ENCODE measurements at places on chromosomes 3 and 15.

DNA sequence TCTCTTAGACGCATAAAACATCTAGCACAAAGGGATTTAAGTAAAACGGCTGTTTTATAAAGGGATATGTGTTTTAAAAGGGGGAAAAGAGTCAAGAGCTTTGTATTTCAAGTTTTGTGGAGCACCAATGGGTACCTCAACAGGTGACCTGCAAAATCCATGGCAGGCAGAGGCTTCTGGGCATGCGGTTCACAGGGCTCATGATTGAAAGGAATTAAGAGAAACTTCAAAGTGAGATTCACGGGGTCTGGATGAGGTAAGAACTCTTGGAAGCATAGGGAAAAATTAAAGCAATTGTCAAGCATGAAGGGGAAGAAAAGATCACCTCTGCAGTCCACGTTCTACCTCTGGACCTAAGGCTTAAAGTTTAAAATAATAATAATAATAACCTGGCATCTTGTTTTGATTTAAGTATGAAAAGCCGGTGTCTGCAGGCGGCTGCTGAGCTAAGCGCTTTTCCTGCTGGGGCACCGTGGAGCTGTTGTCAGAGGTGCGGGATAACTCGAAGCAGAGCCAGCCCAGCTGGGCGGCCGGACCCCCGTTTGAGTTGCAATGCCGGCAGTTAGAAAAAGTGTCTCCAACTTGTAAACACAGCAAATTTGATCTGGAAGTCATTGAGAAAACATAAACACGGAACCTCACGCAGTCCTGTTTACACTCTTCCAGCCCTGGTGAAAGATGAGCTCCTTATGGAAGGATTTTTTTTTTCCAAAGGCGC is 40.5 kb downstream of the HES1 start:
- no peak for DNase-seq

GRCh38 chr3:22606938-22607337 is 596.2 kb upstream of the UBE2E2 start:
- DNase-seq = no peak

GRCh38 chr3:3629911-3630310 is 169.3 kb upstream of the LRRN1 start:
- no peak for DNase-seq

- no peak for DNase-seq
Measured at GRCh38 chr3:194504861-194505260, 18.1 kb upstream of the ATP13A3 start.

DNA sequence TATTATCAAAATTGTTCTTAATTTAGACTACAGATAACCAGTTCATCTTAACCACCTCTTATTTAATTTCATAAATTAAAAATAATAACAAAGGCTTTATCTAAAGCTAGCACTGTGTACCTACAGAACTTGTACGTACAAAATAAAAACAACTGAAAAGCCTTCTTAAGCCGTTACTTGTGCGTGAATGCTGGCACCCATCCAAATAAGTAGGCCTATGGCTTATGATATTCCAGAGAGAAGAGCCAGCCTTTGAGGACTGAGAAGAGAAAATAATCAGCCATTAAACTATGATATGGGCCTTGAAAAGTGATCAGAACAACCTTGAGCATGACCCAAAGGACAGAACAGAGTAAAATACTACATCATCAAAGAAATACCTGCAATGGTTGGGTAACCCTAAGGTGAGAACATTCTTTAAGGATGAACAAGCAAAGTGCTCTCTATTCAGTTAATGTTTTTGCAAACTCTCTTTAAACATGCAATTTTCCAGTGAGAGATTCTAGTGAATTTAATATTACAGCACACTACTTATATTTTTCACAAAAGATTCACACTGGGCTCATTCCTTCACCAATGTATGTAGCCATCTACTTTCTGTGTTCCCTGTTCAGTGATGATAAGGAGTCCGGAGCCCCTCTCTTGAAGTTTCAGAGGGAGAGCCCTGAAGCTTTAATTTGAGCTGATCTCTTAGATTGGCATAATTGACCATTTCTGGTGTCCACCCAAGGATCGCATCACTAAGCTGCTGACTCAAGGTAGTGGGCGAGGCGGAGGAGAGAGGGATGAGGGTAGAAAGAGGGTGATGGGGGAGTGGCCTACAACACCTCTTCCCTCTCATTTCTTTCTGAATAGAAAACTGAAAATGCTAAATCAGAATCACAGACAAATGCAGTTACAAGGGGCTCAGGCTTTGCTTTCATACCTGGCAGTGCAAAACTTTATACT is 7.7 kb upstream of the ACTC1 start:
- DNase-seq = no peak

GRCh38 chr15:68434021-68434420 is 2.1 kb upstream of the ITGA11 start:
- no peak for DNase-seq

- no peak for DNase-seq
Measured at GRCh38 chr3:65291448-65292125, 603.8 kb upstream of the ADAMTS9 start.

- peak; percentile 60 for DNase-seq
Measured at GRCh38 chr3:51024765-51025632, 350.3 kb downstream of the DOCK3 start.
